ENCODE measurements at places on chromosomes 5 and 9. TPM values are rescaled to one million over a fixed set of nuclear protein-coding genes. Genes with fewer than 3 reads are reported as not detected.
A peak's percentile ranks its signal among the peaks of the same experiment; 100 is the strongest.

The PRPF4 gene
- 36.7 TPM for total RNA-seq

The ZNF618 gene
- total RNA-seq, result 0.67 TPM

The DBH gene
- not detected for total RNA-seq

The PCDHGA5 gene
- total RNA-seq, result 1.2 TPM

The PLPP7 gene
- total RNA-seq, result 0.39 TPM

The WDR31 gene
- 1.6 TPM for total RNA-seq

The RASGRF2 gene
- 0.64 TPM for total RNA-seq

The PPIC gene
- total RNA-seq, result not detected

The FSTL4 gene
- 1.7 TPM for total RNA-seq

The SLC6A18 gene
- total RNA-seq, result not detected

- H3K4me1 ChIP-seq, result no peaks in the 10 kb centered on the region
- DNase-seq, result no peak
- no peak overlapping the region for H3K4me3 ChIP-seq
- H3K36me3 ChIP-seq, result no peaks in the 10 kb centered on the region
Measured at GRCh38 chr5:168472329-168472728, 13.9 kb upstream of the RARS1 start.

DNA sequence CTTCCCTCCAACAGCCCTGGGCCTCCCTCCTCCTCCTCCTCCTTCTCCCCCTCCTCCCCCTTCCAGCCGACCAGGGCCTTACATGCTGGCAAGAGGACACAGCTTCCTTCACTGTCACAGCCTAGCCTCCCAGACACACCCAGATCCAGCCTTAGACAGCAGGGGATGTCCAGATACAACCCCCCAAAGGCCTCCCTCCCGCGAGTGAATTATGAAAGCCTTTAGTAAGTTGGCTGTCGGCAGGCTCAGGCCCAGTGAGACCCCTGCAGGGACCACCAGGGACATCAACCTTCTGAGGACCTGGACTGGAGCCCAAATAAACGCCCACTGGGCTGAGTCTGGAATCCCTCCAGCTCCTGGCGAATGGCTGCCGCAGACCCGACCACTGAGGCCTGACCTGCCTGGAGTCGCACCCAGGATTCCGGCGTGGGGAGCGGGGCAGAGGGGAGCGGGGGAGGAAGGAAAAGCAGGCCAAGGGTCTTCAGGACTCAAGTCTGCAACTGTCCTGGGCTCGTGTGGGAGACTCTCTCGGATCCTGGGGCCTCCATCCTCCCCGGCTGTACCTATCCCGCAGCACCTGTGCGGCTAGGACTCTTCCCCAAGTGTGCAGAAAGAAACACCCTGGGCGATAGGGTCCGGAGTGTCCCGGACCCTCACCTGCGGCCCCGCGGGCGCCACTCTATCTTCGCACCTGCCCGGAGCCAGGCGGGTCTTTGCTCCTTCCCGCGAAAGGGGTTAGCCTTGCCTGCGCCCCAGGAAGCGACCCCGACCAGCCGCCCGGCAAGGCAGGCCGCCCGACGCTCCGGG lies 705 bp downstream of the SEPTIN8 start:
- peaks cover 15% of the 10 kb centered on the region for H3K4me1 ChIP-seq
- no peak overlapping the region for H3K27ac ChIP-seq
- H3K36me3 ChIP-seq, result no peaks in the 10 kb centered on the region
- peak overlapping the region; percentile 59 for H3K4me3 ChIP-seq

DNA sequence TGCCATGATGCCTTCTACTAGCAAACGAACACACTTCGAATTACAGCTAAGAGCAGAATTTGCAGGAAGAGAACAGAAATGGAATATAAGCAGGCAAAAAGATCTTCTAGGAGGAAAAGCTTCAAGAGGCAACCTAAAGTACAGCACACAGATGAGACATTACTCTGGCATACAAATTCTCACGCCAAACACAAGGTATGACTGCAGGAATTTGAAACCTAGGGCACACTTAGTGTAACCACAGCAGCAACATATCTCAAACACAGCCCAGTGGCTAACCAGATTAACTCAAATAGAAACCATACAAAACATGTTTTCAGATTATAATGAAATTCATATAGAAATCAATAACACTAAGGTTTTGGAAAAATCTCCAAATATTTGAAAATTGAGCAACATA lies 481.0 kb upstream of the RGMB start:
- H3K4me1 ChIP-seq, result no peaks in the 10 kb centered on the region
- no peaks in the 10 kb centered on the region for H3K36me3 ChIP-seq
- H3K4me3 ChIP-seq, result no peak overlapping the region
- DNase-seq, result no peak
- no peak overlapping the region for H3K27ac ChIP-seq

GRCh38 chr5:1021136-1021968 lies 12.8 kb downstream of the NKD2 start:
- no peak overlapping the region for H3K4me3 ChIP-seq
- no peak overlapping the region for H3K27ac ChIP-seq
- no peak for DNase-seq
- H3K4me1 ChIP-seq, result no peaks in the 10 kb centered on the region
- no peaks in the 10 kb centered on the region for H3K36me3 ChIP-seq

DNA sequence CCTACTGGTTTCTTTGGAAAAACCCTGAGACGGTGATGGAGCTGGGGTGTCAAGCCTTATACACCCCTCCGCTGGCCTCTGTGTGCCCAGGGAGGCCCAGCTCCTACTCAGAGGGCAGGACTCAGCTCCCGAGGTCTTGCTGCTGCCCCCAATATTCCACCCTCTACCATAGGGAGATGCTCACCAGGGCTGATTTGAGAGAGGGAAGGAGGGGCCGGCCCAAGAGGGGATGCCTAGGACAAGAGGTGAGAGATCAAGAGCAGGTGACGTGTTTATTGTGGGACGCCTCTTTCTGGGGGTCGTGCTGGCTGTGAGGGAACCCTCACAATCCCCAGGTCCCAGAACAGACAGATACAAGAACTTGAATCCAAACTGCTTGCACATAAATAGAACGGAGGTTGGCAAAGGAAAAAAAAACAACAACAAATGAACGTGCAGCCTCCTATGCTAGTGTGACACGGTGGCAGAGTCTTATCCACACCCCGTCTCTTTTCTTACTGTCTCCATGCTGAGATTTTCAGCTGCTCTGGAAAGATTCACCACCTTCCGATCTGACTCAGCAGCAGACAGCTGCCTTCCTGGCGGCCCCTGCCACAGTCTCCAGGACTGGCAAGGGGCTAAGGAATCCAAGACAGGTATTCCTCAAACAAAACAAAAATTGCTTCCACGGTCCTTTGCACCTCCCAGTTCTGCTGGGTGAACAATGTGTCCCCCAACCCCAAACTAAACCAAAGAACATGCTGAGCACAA lies 22.3 kb downstream of the FABP6 start:
- no peak overlapping the region for H3K27ac ChIP-seq
- H3K4me1 ChIP-seq, result no peaks in the 10 kb centered on the region
- no peak for DNase-seq
- no peak overlapping the region for H3K4me3 ChIP-seq

- peaks cover 10% of the 10 kb centered on the region for H3K27me3 ChIP-seq
- H3K27ac ChIP-seq, result no peak overlapping the region
- no peaks in the 10 kb centered on the region for H3K36me3 ChIP-seq
- H3K4me1 ChIP-seq, result no peaks in the 10 kb centered on the region
- no peak for DNase-seq
- no peak overlapping the region for H3K4me3 ChIP-seq
Measured at GRCh38 chr5:127343866-127344265, 53.3 kb downstream of the MEGF10 start.

DNA sequence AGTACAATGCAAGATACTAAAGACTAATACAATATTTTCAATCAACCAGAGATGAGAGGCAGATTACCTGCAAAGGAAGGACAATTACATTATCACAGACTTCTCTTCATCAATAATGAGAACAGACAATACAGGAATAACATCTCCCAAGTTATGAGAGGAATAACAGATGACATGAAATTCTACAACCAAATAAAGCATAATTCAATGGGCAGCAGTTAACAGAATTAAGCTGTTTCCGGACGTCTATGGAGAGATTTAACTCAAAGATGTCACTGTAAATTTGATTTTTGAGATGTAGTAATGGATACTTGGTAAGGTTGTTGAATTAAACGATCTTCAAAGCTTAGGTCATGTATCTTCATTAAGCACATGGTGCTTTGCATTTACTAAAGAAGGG lies 19.8 kb upstream of the PARP8 start:
- no peaks in the 10 kb centered on the region for H3K4me1 ChIP-seq
- no peak overlapping the region for H3K27ac ChIP-seq
- DNase-seq, result no peak
- H3K4me3 ChIP-seq, result no peak overlapping the region

DNA sequence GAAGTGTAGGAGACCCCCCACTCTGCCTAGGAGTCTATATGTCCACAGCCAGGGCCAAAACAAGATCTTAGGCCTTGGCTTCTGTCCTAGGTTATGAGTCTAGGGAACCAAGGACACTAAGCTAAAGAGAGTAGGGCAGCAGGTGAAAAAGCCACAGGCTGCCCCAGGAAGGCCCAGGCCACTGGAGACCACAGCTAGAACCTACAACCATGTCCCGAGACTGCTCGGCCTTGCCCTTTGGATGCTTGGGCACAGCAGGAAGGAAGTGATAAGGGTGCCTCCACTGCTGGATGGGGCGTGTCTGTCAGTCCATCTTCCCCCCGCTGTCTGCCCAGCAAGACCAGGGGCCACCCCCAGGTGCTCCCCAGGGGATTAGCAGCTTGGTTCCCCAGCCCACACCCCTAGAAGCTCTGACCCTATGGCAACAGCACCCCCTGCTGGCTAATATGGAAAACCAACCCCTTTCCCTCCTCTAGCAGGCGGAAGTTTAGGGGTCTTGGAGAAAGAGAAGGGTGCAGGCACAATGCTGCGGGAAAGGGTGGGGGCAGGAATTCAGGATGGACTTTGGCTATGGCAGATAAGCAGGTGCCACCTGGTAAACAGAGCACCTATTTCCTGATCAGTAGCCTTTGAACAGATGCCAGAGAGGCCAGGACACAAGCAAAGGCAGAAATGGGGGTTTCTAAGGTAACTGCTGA lies 10.5 kb upstream of the IRF1 start:
- H3K4me3 ChIP-seq, result no peak overlapping the region
- H3K27me3 ChIP-seq, result no peaks in the 10 kb centered on the region
- peak overlapping the region; percentile 88 for H3K27ac ChIP-seq
- DNase-seq, result peak; percentile 75
- H3K36me3 ChIP-seq, result no peaks in the 10 kb centered on the region
- peaks cover 30% of the 10 kb centered on the region for H3K4me1 ChIP-seq

DNA sequence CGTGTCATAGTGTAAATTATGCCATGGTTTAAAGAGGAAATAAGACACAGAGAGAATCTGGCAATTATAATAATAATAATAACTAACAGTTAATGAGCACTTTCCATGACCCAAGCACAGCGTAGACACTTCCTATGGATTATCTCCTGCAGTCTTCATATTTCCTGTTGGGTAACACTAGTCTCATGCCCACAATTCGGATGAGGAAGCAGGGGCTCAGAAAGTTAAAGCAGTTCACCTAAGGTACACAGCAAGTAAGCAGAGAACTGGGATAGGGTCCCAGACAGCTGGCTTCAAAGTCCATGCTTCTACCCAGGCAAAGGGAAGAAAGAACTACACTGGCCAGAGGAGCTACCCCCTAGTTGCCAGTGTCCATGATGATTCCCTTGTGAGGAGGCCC lies 27.9 kb upstream of the TGFBI start:
- no peaks in the 10 kb centered on the region for H3K36me3 ChIP-seq
- no peak overlapping the region for H3K27ac ChIP-seq
- no peaks in the 10 kb centered on the region for H3K4me1 ChIP-seq
- peaks cover 12% of the 10 kb centered on the region for H3K27me3 ChIP-seq

GRCh38 chr9:68741234-68741633 lies 36.2 kb downstream of the PIP5K1B start:
- no peak for DNase-seq
- peaks cover 26% of the 10 kb centered on the region for H3K4me1 ChIP-seq
- H3K4me3 ChIP-seq, result no peak overlapping the region
- H3K36me3 ChIP-seq, result peaks cover 29% of the 10 kb centered on the region
- H3K27me3 ChIP-seq, result no peaks in the 10 kb centered on the region

- H3K36me3 ChIP-seq, result no peaks in the 10 kb centered on the region
- no peak overlapping the region for H3K4me3 ChIP-seq
- H3K27ac ChIP-seq, result no peak overlapping the region
- DNase-seq, result no peak
- H3K27me3 ChIP-seq, result peaks cover 8% of the 10 kb centered on the region
Measured at GRCh38 chr5:178372142-178372571, 139.6 kb upstream of the PHYKPL start.

GRCh38 chr5:154583671-154584177 lies 105.7 kb upstream of the HAND1 start:
- peaks cover 13% of the 10 kb centered on the region for H3K27me3 ChIP-seq
- no peak for DNase-seq
- H3K4me3 ChIP-seq, result no peak overlapping the region

DNA sequence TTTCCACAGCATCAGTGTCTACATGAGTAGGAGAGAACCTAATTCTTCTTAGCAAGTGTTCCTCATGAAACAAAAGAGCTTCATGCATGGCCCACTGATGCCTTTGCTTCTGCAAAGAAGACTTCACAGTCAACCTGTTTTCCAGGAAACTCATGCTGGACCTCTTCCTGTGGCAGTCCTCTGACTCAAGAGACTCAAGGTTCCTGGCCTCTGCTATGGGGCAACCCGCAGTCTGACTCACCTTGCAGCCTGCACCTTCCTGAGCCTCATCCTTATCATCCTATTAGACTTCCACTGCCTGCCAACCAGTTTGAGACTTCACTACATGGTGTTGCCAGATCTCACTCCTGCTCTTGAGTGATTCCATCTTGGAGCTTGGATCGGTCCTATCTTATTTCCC lies 17.6 kb upstream of the AGGF1 start:
- H3K36me3 ChIP-seq, result no peaks in the 10 kb centered on the region
- H3K4me1 ChIP-seq, result no peaks in the 10 kb centered on the region
- no peak overlapping the region for H3K4me3 ChIP-seq

- H3K36me3 ChIP-seq, result no peaks in the 10 kb centered on the region
- DNase-seq, result no peak
- H3K4me1 ChIP-seq, result no peaks in the 10 kb centered on the region
- H3K27ac ChIP-seq, result no peak overlapping the region
Measured at GRCh38 chr5:118778941-118779340, 209.4 kb downstream of the DTWD2 start.

- H3K4me3 ChIP-seq, result peak overlapping the region; percentile 74
- no peak for DNase-seq
- H3K4me1 ChIP-seq, result peaks cover 84% of the 10 kb centered on the region
- H3K27me3 ChIP-seq, result no peaks in the 10 kb centered on the region
Measured at GRCh38 chr5:96962540-96962991, 26.7 kb downstream of the LNPEP start.

- DNase-seq, result no peak
- H3K36me3 ChIP-seq, result no peaks in the 10 kb centered on the region
- H3K27ac ChIP-seq, result peak overlapping the region; percentile 42
- H3K4me1 ChIP-seq, result peaks cover 15% of the 10 kb centered on the region
- H3K4me3 ChIP-seq, result no peak overlapping the region
Measured at GRCh38 chr5:61268871-61269270, 63.2 kb upstream of the ZSWIM6 start.

GRCh38 chr5:122385808-122386207 lies 73.8 kb downstream of the SNCAIP start:
- peaks cover 2% of the 10 kb centered on the region for H3K27me3 ChIP-seq
- H3K4me3 ChIP-seq, result no peak overlapping the region
- no peaks in the 10 kb centered on the region for H3K36me3 ChIP-seq
- no peak for DNase-seq
- no peaks in the 10 kb centered on the region for H3K4me1 ChIP-seq

Measured in activated B cell treated with CpG ODN at 0.5 μM for 24 hours (primary cell).